ENCODE measurements at places on chromosomes 12 and 14. TPM values are rescaled to one million over a fixed set of nuclear protein-coding genes. Genes with fewer than 3 reads are reported as not detected.

LRRK2 gene
- 0.39 TPM for total RNA-seq

ATL1 gene
- total RNA-seq, result 15.1 TPM

GLI1 gene
- total RNA-seq, result 3.4 TPM

KRAS gene
- 9.3 TPM for total RNA-seq

LPAR5 gene
- total RNA-seq, result 15.7 TPM

HOXC6 gene
- total RNA-seq, result 0.78 TPM

METTL3 gene
- 29.0 TPM for total RNA-seq

PPFIA2 gene
- total RNA-seq, result not detected

NINJ2 gene
- not detected for total RNA-seq

C12orf54 gene
- total RNA-seq, result 2.5 TPM

LETMD1 gene
- total RNA-seq, result 46.8 TPM

STXBP6 gene
- total RNA-seq, result not detected

KRT3 gene
- not detected for total RNA-seq

CHGA gene
- total RNA-seq, result not detected

BEST3 gene
- not detected for total RNA-seq

PPP1R1A gene
- not detected for total RNA-seq

TMEM121 gene
- total RNA-seq, result 2.7 TPM

FOXA1 gene
- total RNA-seq, result not detected

EGLN3 gene
- 1.8 TPM for total RNA-seq

RND1 gene
- total RNA-seq, result not detected

DDHD1 gene
- 6.0 TPM for total RNA-seq

ADAMTS20 gene
- not detected for total RNA-seq

PRMT5 gene
- total RNA-seq, result 88.4 TPM

CMAS gene
- 44.7 TPM for total RNA-seq

SENP1 gene
- 13.9 TPM for total RNA-seq

GSC gene
- not detected for total RNA-seq

CMA1 gene
- total RNA-seq, result not detected

KRT75 gene
- total RNA-seq, result 4.9 TPM

LALBA gene
- not detected for total RNA-seq

CLEC1A gene
- total RNA-seq, result not detected

SOX5 gene
- not detected for total RNA-seq

PRR4 gene
- total RNA-seq, result 0.31 TPM

IFNG-AS1 gene
- not detected for total RNA-seq

WSCD2 gene
- not detected for total RNA-seq

RNASE1 gene
- not detected for total RNA-seq

KIF26A gene
- total RNA-seq, result 0.08 TPM

ERBB3 gene
- 6.2 TPM for total RNA-seq

DTX1 gene
- total RNA-seq, result not detected

PAPLN gene
- total RNA-seq, result 0.99 TPM

IL22 gene
- not detected for total RNA-seq

COCH gene
- 0.23 TPM for total RNA-seq

ABCD2 gene
- not detected for total RNA-seq

SLCO1B1 gene
- total RNA-seq, result not detected

SRSF9 gene
- total RNA-seq, result 124 TPM

CKB gene
- total RNA-seq, result 11.9 TPM

GLIPR1L1 gene
- not detected for total RNA-seq

KITLG gene
- 11.6 TPM for total RNA-seq

FAM161B gene
- total RNA-seq, result 1.6 TPM

TEDC1 gene
- 34.0 TPM for total RNA-seq

MYO1A gene
- total RNA-seq, result not detected

IL26 gene
- total RNA-seq, result not detected

All from hair follicular keratinocyte (primary cell).